Ovary (tissue), 10 donors: ENCODE measurements at places on chromosomes 12 and 14. TPM values are rescaled to one million over a fixed set of nuclear protein-coding genes. Genes with fewer than 3 reads are reported as not detected.

Gene KRT72
- total RNA-seq: not detected

Gene PGF
- total RNA-seq: 1.8 TPM

Gene HOXC12
- total RNA-seq: not detected

Gene DHRS1
- total RNA-seq: 24.2 TPM

Gene CPNE6
- not detected for total RNA-seq

Gene SLC38A1
- 28.6 TPM for total RNA-seq

Gene EDDM3A
- total RNA-seq: not detected

Gene OR2AP1
- not detected for total RNA-seq

Gene NPFF
- not detected for total RNA-seq

Gene SLC5A8
- total RNA-seq: 0.80 TPM

Gene HSPB8
- total RNA-seq: 22.3 TPM

Gene DDN
- 0.05 TPM for total RNA-seq

Gene ACSM4
- total RNA-seq: not detected

Gene FOXN4
- not detected for total RNA-seq

Gene CCND2
- 30.0 TPM for total RNA-seq

Gene MYO1H
- total RNA-seq: 0.34 TPM

Gene SMCO3
- total RNA-seq: not detected

Gene OR4Q2
- not detected for total RNA-seq

Gene PLEKHG7
- total RNA-seq: 0.20 TPM

Gene TMEM179
- total RNA-seq: 0.30 TPM

Gene SYCP3
- total RNA-seq: not detected

Gene CAPZA3
- not detected for total RNA-seq

Gene RPGRIP1
- not detected for total RNA-seq

Gene SCYL2
- 33.6 TPM for total RNA-seq

Gene CMA1
- not detected for total RNA-seq

Gene FLVCR2
- 1.8 TPM for total RNA-seq

Gene DAO
- total RNA-seq: not detected

Gene KRT6C
- not detected for total RNA-seq

Gene P2RX2
- total RNA-seq: 0.45 TPM

Gene LMNTD1
- not detected for total RNA-seq
